Esophagus squamous epithelium (tissue), 5 donors: ENCODE measurements at places on chromosomes 6 and 20. TPM values are rescaled to one million over a fixed set of nuclear protein-coding genes. Genes with fewer than 3 reads are reported as not detected.

GPR63 gene
- total RNA-seq, result 0.11 TPM

DNA sequence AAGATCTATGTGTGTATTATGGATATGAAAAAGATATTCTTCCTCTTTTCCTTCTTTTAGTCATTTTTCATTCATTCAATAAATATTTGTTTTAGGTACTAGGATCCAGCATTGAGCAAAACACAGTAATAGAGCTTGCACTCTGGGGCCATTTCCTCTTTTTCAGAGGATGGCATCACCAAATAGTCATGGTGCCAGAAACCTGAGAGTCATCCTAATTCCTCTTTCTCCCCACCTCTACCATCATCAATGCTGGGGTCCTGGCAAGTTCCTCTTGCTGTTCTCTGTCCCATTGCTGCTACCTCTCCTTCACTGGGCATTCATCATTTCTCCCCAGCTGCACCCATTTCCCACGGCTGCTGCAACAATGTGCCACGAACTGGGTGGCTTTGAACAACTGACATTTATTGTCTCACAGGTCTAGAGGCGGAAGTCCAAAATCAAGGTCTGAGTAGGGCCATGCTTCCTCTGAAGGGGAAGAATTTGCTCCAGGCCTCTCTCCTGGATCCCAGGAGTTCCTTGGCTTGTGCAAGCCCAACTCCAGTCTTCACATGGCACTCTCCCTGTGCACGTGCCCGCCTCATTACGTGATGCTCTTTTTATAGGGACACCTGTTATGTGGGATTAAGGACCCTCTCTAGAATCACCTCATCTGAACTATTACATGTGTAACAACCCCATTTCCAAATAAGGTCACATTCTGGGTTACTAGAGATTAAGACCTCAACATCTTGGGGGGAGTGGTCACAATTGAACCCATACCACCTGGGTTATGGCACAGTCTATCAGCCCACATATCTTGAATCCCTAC, 9.5 kb upstream of the IGF2R start:
- H3K27ac ChIP-seq, result no peak overlapping the region
- no peak overlapping the region for H3K4me3 ChIP-seq
- no peaks in the 10 kb centered on the region for H3K36me3 ChIP-seq
- H3K4me1 ChIP-seq, result no peaks in the 10 kb centered on the region

DNA sequence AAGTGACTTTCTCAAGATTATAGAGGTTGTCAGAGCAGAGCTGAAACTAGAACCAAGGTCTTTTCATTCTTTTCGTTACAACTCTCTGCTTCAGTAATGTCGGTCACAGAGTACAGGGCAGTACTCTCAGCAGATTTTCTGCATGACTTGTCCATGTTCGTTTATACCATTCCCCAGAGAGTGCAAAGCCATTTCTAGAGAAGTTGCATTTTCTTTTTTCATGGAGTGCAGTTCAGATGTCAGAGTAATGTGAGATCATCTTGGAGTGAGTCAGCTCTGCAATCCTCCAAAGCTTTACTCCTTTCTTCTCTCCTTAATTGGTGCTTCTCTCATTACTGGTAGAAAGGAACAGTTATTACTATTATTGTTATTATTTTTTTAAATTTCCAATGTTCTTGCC, 115.6 kb upstream of the B3GAT2 start:
- H3K4me1 ChIP-seq, result no peaks in the 10 kb centered on the region
- H3K36me3 ChIP-seq, result no peaks in the 10 kb centered on the region
- H3K4me3 ChIP-seq, result no peak overlapping the region
- no peak for DNase-seq
- no peak overlapping the region for H3K27ac ChIP-seq
- no peaks in the 10 kb centered on the region for H3K27me3 ChIP-seq

GRCh38 chr20:57186192-57186591, 80.2 kb downstream of the BMP7 start:
- no peak overlapping the region for H3K27ac ChIP-seq
- peaks cover 30% of the 10 kb centered on the region for H3K36me3 ChIP-seq
- H3K27me3 ChIP-seq, result no peaks in the 10 kb centered on the region
- DNase-seq, result no peak
- H3K4me1 ChIP-seq, result no peaks in the 10 kb centered on the region

DNA sequence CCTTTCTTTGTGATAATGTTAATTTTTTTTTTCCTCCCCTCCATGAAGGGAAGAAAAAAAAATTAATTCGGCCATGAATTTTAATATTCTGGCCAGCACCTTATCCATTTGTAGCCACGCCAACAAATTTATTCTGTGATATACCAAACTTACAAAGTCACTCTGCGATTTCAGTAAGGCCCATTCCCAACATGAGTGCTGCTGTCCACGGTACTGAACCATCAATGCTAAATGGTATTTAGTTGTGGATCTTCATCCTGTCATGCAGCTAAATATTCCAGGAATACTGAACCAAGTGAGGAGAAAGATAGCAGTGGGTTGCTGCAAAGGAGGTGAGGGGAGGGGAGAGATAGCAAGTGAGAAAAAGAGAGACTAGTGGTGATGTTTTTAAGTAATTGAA, 19.5 kb upstream of the RSPH4A start:
- H3K4me1 ChIP-seq, result no peaks in the 10 kb centered on the region
- no peak overlapping the region for H3K4me3 ChIP-seq
- no peak for DNase-seq
